ENCODE measurements at places on chromosomes 5 and 9.

GRCh38 chr5:93915142-93915553 is 173.7 kb upstream of the POU5F2 start:
- peak; percentile 68 for DNase-seq
- H3K4me1 ChIP-seq = no peaks in the 10 kb centered on the region
- no peak overlapping the region for H3K27ac ChIP-seq
- H3K36me3 ChIP-seq = no peaks in the 10 kb centered on the region
- no peaks in the 10 kb centered on the region for H3K27me3 ChIP-seq

DNA sequence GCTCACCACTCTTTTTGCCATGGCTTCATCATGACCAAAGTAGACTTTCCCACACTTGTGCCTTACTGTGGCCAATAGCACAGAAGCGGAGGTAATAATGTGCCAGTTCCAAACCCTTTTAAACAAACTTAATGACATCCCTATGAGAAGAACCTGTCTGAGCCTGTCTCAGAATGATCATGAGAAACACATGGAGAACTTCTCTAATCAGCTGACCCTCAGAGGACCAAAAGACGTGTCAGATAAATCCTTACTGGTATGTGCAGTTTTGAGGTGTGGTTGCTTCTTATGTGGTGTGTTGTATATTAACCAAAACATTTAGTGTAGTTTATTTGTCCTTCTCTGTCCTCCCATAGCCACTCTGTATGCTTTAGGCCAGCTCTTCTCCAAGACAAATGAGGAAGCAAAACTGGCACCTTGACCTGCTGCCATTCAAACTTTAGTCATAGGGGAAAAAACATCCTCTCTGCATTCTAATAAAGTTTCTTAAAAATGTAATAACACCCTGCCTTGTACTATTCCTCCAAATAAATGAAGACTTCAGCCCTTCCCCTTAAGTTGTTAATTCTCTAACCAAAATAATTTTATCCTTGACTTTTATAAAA is 168.9 kb downstream of the MUSK start:
- no peak for DNase-seq
- no peaks in the 10 kb centered on the region for H3K36me3 ChIP-seq
- no peak overlapping the region for H3K4me3 ChIP-seq
- no peaks in the 10 kb centered on the region for H3K27me3 ChIP-seq
- no peak overlapping the region for H3K27ac ChIP-seq

DNA sequence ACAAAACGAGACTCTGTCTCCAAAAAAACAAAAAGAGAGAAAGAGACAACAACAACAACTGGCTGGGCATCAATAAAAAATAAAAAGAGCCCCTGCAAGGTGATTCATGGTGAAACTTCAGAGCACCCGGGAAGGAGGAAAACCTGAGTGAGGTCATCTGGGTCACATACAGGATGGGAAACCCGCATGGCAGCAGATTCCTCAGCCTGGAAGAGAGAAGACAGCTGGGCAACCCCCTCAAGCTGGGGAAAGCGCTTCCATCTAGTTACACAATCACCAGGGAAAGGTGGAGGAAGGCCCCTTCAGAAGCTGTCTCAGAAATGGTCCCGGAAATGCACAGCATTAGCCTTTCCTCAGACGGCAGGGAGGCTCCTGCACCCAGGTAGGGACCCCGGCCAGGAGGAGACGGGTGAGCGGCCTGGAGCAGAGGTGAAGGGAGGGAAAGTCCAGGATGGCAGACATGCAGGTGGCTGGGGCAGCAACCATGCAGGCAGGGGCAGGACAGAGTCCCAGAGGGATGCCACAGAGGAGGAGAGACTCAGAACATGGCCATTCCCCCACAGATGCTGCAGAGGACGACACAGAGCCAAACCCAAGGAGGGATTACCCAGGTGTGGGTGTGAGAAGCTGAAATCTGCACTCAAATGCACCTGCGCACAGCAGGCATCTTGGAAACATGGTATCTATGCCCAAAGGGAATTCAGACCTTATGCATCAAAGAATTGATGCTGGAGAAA is 29.4 kb downstream of the CAMSAP1 start:
- no peaks in the 10 kb centered on the region for H3K4me1 ChIP-seq
- no peaks in the 10 kb centered on the region for H3K27me3 ChIP-seq
- H3K4me3 ChIP-seq = no peak overlapping the region
- no peaks in the 10 kb centered on the region for H3K36me3 ChIP-seq
- no peak overlapping the region for H3K27ac ChIP-seq

- peak; percentile 73 for DNase-seq
- H3K36me3 ChIP-seq = no peaks in the 10 kb centered on the region
- no peak overlapping the region for H3K4me3 ChIP-seq
- H3K27me3 ChIP-seq = 0 out of 2 replicates have a peak, but pooled peaks cover 3% of the 10 kb centered on the region
- no peaks in the 10 kb centered on the region for H3K4me1 ChIP-seq
Measured at GRCh38 chr5:43874772-43875171, 271.8 kb downstream of the NNT start.

GRCh38 chr9:13358128-13358527 is 78.6 kb upstream of the MPDZ start:
- peak; percentile 91 for DNase-seq
- H3K36me3 ChIP-seq = no peaks in the 10 kb centered on the region
- peaks cover 42% of the 10 kb centered on the region for H3K4me1 ChIP-seq
- H3K27me3 ChIP-seq = no peaks in the 10 kb centered on the region

DNA sequence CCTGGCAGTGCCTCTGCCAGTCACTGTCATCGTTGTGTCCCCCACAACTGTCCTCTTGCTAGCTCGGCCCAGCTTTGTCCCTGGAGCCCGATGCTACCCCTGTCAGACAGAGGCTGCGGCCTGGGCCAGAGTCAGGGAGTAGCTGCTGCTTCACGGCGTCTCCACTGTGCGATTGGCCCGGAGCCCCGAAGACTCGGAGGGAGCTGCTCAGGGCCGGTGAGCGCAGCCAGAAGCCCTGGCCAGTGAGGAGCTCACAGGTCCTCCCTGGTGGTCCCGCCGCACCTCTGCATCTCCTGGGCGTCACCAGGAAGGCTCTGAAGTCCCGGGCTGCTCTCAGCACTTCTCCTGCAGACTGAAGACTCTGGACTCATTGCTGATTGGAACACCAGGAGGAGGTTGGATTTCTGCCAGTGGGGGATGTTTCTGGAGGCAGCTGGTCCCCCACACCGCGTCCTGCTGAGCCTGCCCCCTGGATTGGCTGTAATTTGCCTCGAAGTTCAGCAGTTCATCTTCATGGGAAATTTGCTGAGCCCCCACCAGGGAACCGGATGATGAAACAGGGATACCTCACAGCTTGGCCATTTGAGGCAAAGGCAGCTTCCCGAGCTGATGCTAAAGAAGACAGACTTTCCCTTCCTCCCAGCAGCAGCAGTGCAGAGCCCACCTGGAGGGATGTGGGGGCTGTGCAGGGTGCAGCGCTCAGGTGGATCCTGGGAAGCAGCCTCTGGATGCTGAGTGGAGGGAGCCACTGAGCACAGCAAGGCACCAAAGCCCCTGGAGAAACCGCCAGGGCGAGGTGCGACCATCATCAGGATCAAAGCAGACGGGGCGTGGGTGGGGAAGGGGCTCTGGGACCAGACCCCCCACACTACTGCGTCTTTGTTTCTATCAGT is 45.6 kb downstream of the USP20 start:
- H3K4me3 ChIP-seq = no peak overlapping the region
- H3K36me3 ChIP-seq = no peaks in the 10 kb centered on the region
- no peak for DNase-seq
- H3K4me1 ChIP-seq = peaks cover 16% of the 10 kb centered on the region
- H3K27me3 ChIP-seq = no peaks in the 10 kb centered on the region

- no peaks in the 10 kb centered on the region for H3K36me3 ChIP-seq
- H3K27ac ChIP-seq = no peak overlapping the region
- H3K4me1 ChIP-seq = no peaks in the 10 kb centered on the region
- no peak overlapping the region for H3K4me3 ChIP-seq
Measured at GRCh38 chr5:172175263-172175719, 12.7 kb downstream of the STK10 start.

DNA sequence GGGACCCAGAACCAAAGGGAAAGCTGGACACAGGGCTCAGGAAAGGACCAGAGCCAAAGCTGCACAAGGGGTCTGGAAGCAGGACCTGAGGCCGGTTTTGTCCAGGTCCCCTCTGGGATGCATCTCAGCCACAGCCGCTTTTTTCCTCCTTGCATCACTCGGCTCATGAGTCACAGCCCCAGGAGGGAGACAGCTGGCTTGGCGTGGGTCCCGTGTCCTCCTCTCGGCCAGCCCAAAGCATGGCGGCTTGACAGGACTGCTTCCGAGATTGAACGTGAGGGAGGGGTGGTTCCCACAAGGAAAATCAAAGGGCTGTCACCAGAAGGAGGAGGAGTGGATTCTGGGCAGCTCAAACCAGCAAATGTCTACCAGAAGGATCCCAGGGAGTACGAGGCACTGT is 56.7 kb upstream of the CPLX2 start:
- peaks cover 13% of the 10 kb centered on the region for H3K27me3 ChIP-seq
- no peaks in the 10 kb centered on the region for H3K36me3 ChIP-seq
- DNase-seq = peak; percentile 96
- no peak overlapping the region for H3K4me3 ChIP-seq

DNA sequence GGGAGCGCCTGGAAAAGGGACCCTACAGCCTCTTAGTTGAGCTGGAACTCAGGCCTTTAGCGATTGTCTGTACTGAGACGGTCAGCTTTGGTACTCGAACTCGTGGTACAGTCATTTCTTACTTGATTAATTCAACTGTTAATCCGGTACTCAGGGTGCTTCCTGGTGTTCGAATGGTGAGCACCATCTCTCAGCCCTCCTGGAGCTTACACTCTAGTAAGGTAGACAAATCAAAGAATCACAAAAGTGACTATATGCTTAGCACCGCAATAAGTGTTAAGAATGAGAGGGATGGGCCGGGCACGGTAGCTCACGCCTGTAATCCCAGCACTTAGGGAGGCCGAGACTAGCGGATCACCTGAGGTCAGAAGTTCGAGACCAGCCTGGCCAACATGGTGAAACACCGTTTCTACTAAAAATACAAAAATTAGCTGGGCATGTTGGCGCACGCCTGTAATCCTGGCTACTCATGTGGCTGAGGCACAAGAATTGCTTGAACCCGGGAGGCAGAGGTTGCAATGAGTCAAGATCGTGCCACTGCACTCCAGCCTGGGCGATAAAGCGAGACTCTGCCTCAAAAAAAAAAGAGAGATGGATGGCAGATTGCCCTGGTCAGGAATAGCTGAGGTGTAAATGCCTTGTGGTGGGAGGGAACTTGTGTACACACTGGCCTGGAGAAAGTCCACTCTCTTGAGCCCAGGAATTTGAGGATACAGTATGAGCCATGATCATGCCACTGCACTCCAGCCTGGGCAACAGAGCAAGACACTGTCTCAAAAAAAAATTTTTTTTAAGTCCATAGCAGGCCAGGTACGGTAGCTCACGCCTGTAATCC is 981 bp downstream of the TCOF1 start:
- H3K4me3 ChIP-seq = peak overlapping the region; percentile 89
- peak overlapping the region; percentile 22 for H3K27ac ChIP-seq
- no peaks in the 10 kb centered on the region for H3K27me3 ChIP-seq
- DNase-seq = peak; percentile 23

DNA sequence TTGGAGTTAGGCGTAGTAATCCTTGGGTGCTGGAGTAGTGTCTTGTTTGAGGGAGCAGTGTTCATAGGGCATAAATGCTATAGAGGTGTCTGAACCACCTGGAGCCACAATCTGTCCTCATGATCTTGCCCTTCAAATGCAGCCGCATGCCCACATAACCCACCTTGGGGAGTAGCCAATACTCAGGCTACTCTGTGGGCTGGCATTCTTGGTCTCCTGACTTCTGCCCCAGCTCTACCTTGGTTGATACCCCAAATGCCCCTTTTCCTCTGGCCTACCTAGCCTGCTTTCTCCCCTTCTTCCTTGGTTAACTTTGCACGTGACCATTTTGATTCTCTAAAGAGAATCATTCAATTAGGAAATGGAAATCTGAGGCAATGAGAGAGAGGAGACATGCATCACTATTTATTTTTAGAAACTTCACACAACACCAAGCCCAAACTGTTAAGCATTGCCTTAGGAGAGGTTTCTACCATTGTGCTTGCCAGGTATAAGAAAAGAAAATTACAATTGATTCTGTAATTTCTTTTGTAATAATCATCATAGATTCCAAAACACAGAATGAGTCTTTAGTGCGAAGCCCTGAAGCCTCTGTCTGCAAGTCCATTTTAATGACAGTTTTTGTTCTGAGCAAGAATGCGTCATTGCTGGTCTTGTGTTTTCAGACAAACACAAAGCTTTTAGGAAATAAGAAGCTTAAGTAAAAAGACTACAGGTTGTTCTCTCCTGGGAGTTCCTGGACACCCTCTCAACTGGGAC is 135.2 kb downstream of the C9orf152 start:
- H3K4me3 ChIP-seq = no peak overlapping the region
- peak overlapping the region; percentile 93 for H3K27ac ChIP-seq
- H3K4me1 ChIP-seq = peaks cover 77% of the 10 kb centered on the region
- peak; percentile 76 for DNase-seq
- H3K27me3 ChIP-seq = no peaks in the 10 kb centered on the region
- H3K36me3 ChIP-seq = peaks cover 6% of the 10 kb centered on the region

DNA sequence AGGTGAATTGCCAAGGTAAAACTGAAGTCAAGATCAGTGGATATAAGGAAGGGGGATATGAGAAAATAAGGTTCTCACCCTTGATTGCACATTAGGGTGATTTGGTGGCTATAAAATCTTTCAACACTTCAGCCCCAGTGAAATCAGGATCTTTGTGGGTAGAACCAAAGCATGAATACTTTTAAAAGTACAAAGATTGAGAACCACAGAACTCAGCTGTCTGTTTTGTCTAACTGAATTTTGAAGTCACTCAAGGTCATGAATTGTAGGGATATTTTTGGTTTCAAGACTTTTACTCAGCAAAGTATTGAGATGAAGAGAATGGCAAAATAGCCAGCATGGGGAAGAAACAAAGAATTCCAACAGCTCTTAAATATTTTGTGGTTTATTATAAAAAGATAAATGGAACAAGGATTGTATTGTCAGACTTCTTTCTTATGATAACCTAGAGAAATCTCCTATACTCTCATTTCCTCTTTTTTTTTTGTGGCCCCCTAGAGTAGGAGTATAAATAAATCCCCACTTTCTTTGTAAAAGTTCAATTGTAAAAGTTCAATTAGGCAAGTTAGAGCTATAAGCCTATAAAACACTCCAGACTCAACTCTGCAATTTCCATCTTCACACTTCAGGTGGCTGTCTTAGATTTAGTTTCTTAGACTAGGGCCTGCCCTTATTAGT is 272.9 kb downstream of the PDE4D start:
- H3K36me3 ChIP-seq = no peaks in the 10 kb centered on the region
- DNase-seq = peak; percentile 5
- no peaks in the 10 kb centered on the region for H3K27me3 ChIP-seq
- no peak overlapping the region for H3K27ac ChIP-seq
- no peak overlapping the region for H3K4me3 ChIP-seq
- peaks cover 9% of the 10 kb centered on the region for H3K4me1 ChIP-seq

DNA sequence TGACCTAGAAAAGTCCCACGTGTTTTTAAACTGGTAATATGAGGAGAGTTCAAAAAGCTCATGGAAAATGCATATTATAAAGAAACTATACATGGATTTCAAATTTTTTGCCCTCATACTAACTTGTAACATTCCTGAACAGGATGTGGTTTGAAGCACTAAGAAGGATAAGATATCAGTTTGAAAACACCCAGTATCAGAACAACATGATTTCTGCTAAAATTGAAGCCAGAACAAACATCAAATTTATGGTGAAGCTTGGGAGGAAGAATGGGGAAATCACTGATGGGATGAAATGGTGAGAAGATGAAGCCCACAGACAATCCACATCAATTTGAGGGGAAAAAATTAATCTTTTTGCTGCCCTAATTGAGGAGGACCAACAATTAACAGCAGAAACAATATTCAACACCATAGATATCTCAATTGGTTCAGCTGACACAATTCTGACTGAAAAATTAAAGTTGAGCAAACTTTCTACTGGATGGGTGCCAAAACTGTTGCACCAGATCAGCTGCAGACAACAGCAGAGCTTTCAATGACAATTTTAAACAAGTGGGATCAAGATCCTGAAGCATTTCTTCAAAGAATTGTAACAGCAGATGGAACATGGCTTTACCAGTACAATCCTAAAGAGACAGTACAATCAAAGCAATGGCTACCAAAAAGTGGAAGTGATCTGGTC is 113.2 kb upstream of the SNX2 start:
- H3K4me1 ChIP-seq = peaks cover 4% of the 10 kb centered on the region
- no peaks in the 10 kb centered on the region for H3K36me3 ChIP-seq
- no peak overlapping the region for H3K27ac ChIP-seq
- no peak overlapping the region for H3K4me3 ChIP-seq

All from GM23248 (cell line).